ENCODE measurements at places on chromosomes 6 and 20. TPM values are rescaled to one million over a fixed set of nuclear protein-coding genes. Genes with fewer than 3 reads are reported as not detected.

- no peak overlapping the region for H3K27ac ChIP-seq
- H3K4me1 ChIP-seq = no peaks in the 10 kb centered on the region
- H3K27me3 ChIP-seq = no peaks in the 10 kb centered on the region
- H3K36me3 ChIP-seq = no peaks in the 10 kb centered on the region
- DNase-seq = no peak
These were observed 101.7 kb downstream of the TULP4 start for GRCh38 chr6:158413814-158414565.

GRCh38 chr6:106102034-106102433 is 15.9 kb downstream of the PRDM1 start:
- peak overlapping the region; percentile 85 for H3K27ac ChIP-seq
- no peaks in the 10 kb centered on the region for H3K27me3 ChIP-seq
- H3K36me3 ChIP-seq = no peaks in the 10 kb centered on the region
- no peak for DNase-seq

GRCh38 chr6:151451417-151451949 is 443 bp downstream of the RMND1 start:
- peaks cover under 1% of the 10 kb centered on the region for H3K36me3 ChIP-seq
- no peak for DNase-seq
- peaks cover 6% of the 10 kb centered on the region for H3K4me1 ChIP-seq
- H3K4me3 ChIP-seq = peak overlapping the region; percentile 89
- H3K27ac ChIP-seq = no peak overlapping the region

DNA sequence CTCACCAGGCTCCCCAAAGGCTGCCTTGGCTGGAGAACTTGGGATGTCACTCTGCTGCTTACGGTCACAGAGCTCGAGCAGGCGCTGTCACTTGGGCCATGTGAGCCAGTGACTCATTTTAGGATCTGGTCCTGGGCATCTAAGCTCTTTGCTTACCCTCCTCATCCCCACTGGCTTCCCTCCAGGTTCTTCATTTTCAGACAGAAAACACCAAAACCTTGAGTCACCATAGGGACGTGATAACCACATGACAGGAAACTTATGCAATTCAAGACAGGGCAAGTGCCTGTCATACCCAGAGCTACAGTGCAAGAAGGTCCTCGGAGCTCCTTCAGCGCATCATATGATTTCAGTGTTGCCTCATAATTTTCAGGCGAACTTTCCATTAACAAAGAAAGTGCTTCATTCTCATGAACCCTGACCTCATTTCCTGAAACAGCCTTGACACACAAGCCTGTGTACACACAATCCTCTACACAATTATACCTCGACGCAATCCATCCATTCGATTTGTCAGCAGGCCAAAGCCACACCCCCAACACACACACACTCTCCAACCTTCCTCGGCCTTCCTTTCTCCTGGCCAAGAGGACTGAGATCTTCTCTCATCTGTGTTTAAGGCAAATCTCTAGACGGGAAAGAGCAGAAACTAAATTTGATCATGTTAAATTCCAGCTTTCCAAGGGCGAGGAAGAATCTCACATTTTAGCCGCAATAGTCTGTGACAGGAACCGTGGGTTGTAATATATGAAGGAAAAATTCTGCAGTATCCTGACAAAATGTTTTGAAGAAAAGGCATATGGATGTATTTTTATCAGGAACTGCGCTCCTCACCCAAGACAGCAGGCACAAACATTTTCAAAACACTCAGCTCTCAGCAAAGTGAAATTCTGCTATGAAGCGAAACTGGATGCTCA is 25.3 kb downstream of the TBC1D7 start:
- no peaks in the 10 kb centered on the region for H3K27me3 ChIP-seq
- peak overlapping the region; percentile 1 for H3K27ac ChIP-seq
- H3K36me3 ChIP-seq = peaks cover 33% of the 10 kb centered on the region
- H3K4me1 ChIP-seq = no peaks in the 10 kb centered on the region

DNA sequence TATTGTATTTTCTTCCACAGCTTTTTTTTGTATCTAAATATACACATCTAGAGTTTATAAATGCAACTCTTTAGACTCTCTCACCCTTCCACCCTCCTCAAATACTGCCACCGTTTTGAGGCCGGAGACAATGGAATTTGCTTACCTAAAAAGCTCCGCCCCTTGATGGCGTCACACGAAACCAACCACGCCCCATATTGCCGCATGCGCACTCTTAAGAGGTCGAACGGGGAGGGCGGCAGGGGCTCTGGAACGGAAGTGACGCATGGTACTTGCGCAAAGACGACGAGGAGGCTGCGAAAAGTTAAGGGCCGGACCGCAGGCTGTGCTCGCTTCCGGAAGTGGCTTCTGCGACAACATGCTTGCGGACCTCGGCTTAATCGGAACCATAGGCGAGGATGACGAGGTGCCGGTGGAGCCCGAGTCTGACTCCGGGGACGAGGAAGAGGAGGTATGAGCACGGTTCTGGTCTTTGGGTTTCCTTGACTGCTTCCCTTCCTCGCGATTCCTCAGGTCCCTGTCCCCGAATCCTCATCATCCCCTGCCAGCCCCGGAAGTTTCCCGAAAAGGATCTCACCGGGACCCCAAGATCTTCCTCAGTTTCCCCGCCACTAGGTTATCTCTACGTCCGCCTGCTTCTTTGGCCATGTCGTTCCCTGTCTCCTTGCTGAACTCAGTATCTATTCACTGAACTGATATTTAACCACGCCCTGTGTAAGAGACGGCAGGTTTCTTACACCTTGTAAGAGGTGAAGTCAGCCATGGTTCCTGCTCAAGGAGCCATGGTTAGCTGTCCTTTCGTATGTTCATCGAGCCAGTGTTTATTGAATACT is at the start of gene DDX27:
TSS of gene DDX27 (plus strand) at position 326 of the 833 bp plus-strand sequence. CDS start at position 359, 33 bp downstream.
- H3K27me3 ChIP-seq = no peaks in the 10 kb centered on the region
- H3K27ac ChIP-seq = peak within 1 kb of the TSS; percentile 96
- DNase-seq = peak; percentile 95
- H3K36me3 ChIP-seq = peaks cover 28% of the 10 kb centered on the region

GRCh38 chr6:33788694-33789549 is at the start of gene LEMD2:
Gene LEMD2, minus strand, starts transcription at chr6:33789130. Its CDS starts 14 bp downstream, at chr6:33789116.
- H3K36me3 ChIP-seq = peaks cover 13% of the 10 kb centered on the region
- H3K27me3 ChIP-seq = no peaks in the 10 kb centered on the region
- H3K27ac ChIP-seq = peak within 1 kb of the TSS; percentile 71
- peak within 1 kb of the TSS; percentile 44 for H3K4me3 ChIP-seq
- H3K4me1 ChIP-seq = peaks cover 17% of the 10 kb centered on the region

DNA sequence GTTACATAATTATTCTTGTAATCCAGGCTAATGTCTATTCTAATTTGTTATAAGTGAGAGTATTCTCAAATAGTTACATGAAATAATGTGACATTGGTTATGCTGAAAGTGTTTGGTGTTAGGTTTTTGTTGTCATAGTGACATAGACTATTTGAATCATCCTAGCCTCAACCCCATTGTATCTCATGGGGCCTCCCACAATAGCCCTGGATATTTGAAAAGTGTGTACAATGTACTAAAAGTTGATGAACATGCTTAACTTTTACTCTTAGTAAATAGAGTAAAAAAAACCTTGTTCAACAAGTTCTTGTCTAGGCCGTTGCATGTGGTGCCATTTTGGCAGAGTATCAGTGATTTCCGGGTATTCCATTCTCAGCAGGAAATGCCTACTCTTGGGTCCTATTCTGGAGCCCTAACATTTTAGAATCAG is 83.0 kb downstream of the RTN4IP1 start:
- H3K4me3 ChIP-seq = no peak overlapping the region
- DNase-seq = no peak
- H3K4me1 ChIP-seq = peaks cover 5% of the 10 kb centered on the region
- H3K27me3 ChIP-seq = no peaks in the 10 kb centered on the region

DNA sequence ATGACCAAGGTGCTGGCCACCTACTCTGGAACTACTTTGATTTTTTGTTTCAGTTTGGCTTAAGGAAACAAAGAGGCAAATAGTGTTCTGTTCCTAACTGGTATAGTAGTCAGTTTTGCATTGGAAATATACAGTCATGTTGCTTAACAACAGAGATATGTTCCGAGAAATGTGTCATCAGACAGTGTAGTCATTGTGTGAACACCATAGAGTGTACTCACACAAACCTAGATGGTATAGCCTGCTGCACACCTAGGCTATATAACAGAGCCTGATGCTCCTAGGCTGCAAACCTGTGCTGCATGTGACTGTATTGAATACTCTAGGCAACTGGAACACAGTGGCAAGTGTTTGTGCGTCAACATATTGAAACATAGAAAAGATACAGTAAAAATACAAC is 80.4 kb downstream of the ARID1B start:
- H3K4me1 ChIP-seq = peaks cover 41% of the 10 kb centered on the region
- DNase-seq = no peak
- no peaks in the 10 kb centered on the region for H3K36me3 ChIP-seq
- no peak overlapping the region for H3K4me3 ChIP-seq
- no peak overlapping the region for H3K27ac ChIP-seq

- no peaks in the 10 kb centered on the region for H3K36me3 ChIP-seq
- peaks cover 4% of the 10 kb centered on the region for H3K27me3 ChIP-seq
- no peak overlapping the region for H3K27ac ChIP-seq
- no peak overlapping the region for H3K4me3 ChIP-seq
These were observed 176.5 kb downstream of the DLL1 start for GRCh38 chr6:170114187-170114945.

DNA sequence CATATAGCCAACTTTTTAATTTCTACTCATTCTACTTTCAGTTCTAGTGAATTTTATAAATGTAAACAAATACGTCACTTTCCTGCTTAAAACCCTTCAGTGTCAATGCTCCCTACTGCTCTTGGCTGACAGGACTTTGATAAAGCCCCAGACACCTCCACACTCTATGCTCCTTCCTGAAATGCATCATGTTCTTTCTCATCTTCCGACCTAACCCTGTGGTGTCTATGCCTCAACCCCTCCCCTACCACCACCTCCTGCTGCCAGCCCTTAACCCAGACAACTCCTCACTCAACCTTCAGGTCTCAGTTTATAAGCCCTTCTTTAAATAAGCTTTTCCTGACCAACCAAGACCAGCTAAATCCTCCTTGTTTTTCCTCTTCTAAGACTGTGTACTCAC is 19.1 kb downstream of the TLDC2 start:
- H3K4me1 ChIP-seq = no peaks in the 10 kb centered on the region
- H3K4me3 ChIP-seq = no peak overlapping the region
- no peak overlapping the region for H3K27ac ChIP-seq
- no peak for DNase-seq

- H3K27me3 ChIP-seq = no peaks in the 10 kb centered on the region
- no peak for DNase-seq
- H3K27ac ChIP-seq = peak overlapping the region; percentile 97
- H3K36me3 ChIP-seq = peaks cover 12% of the 10 kb centered on the region
These were observed 40.8 kb downstream of the ELMO2 start for GRCh38 chr20:46365487-46366220.

DNA sequence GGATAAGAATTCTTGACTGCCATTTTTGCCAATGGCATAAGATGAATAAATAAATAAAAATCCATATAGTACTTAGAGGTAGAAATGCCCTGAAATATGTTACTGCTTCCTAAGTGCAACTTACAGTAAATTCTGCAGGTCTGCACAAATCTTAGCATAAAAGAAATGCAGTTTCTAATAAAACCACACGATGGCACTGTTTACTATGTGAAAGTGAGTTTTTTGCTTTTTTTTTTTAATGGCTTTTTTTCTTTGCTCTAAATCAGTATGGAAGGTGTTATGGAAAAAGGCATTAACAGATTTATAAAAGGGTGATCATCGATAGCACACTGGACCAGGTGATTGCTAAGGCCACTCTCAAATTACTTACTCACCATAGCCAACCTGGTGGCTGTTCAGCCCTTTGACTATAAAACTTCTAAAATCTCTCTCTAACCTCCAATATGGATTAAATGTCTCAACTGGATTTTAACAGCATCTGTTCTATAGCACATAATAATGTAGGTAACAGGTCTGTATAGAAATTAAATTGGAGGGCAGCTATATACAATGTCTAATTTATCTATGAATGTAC is 45.8 kb downstream of the AHI1 start:
- H3K4me3 ChIP-seq = no peak overlapping the region
- H3K36me3 ChIP-seq = no peaks in the 10 kb centered on the region
- no peaks in the 10 kb centered on the region for H3K4me1 ChIP-seq
- DNase-seq = peak; percentile 67
- H3K27me3 ChIP-seq = no peaks in the 10 kb centered on the region
- no peak overlapping the region for H3K27ac ChIP-seq

GRCh38 chr6:132907914-132908313 is 93.5 kb downstream of the RPS12 start:
- H3K4me3 ChIP-seq = no peak overlapping the region
- H3K27ac ChIP-seq = no peak overlapping the region
- no peaks in the 10 kb centered on the region for H3K4me1 ChIP-seq
- DNase-seq = no peak
- peaks cover 3% of the 10 kb centered on the region for H3K27me3 ChIP-seq
- H3K36me3 ChIP-seq = no peaks in the 10 kb centered on the region

DNA sequence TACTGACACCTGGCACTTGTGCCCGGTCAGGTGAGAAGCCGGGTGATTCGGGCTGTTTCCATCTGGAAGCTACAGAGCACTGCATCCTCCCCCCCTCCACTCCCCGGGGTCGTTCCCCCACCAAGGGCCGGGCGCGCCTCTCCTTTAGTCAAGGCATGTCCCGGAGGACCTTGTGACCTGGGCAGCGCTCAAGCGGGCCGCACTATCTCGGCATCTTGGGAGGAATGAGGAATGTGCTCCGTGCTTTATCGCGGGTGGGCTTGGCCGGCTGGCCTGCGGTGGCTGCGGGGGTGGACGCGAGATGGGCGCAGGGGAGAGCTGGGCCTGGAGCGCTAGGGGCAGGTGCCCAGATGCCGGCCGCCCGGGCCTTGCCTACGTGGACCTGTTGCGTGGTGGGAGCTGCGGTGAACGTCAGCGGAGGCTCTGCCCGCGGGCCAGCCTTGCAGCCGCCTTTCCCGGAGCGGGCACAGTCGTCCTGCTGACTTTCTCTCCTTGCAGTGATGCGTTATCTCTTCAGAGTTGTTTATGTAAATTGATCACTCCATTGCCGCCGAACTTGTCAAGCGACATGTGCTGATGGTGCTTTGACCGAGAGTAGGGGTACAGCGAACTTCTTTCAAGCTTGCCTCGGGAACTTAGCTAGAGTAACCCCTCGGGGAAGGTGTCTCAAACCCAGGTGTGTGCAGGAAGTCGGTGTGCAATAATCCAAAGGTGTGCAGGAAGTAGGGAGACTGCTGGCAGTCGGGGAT is 1.1 kb downstream of the LRRC1 start:
- peaks cover 29% of the 10 kb centered on the region for H3K4me1 ChIP-seq
- H3K4me3 ChIP-seq = peak overlapping the region; percentile 62
- H3K27me3 ChIP-seq = peaks cover 15% of the 10 kb centered on the region
- no peak for DNase-seq

DNA sequence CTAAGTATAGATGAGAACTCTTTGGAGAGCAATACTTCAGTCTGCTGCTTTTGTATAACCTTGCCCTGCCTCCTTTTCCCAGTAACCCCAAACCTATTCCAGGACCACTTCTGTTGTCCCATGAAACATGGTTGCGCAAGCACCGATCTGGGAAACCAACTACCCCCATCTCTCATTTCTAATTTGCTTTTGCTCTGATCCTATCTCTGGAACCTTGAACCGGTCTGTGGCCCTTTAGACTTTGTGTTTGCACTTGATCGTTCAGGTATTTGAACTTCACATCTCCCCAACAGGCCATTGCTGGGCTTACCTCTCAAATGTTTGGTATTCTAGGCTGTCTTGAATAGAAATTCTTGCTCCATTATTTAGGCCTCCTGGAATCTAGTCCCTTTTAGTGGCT is 25.0 kb downstream of the L3MBTL3 start:
- no peak overlapping the region for H3K4me3 ChIP-seq
- H3K36me3 ChIP-seq = peaks cover 11% of the 10 kb centered on the region
- H3K27me3 ChIP-seq = no peaks in the 10 kb centered on the region
- no peak overlapping the region for H3K27ac ChIP-seq

Gene PI16
- 27.6 TPM for total RNA-seq

Gene KIF25
- total RNA-seq = not detected

Data from T-cell (primary cell).